ENCODE measurements at places on chromosomes 11 and 22. TPM values are rescaled to one million over a fixed set of nuclear protein-coding genes. Genes with fewer than 3 reads are reported as not detected.

DNA sequence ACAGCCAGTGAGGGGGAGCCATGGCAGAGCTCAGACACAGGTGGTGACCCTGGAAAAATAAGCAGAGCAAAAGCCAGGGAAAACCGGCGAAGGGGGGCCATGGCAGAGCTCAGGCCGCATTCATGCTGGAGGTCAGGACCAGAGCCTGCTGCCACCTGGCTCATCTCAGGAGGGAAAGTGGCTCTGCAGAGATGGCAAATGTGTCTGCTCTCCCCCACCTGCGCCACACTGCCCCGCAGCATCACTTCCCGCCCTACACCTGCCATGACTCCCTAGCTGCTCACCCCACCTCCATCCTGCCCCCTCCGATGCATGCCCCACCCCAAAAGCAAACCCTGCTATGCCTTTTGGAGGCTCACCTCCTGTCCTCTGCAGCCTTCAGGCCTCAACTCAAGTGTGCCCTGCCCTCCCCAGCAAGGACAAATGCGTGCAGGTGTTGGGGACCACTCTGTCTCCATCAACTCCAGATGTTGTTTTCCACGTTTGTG is 123.2 kb upstream of the FGF3 start:
- no peak for DNase-seq

DNA sequence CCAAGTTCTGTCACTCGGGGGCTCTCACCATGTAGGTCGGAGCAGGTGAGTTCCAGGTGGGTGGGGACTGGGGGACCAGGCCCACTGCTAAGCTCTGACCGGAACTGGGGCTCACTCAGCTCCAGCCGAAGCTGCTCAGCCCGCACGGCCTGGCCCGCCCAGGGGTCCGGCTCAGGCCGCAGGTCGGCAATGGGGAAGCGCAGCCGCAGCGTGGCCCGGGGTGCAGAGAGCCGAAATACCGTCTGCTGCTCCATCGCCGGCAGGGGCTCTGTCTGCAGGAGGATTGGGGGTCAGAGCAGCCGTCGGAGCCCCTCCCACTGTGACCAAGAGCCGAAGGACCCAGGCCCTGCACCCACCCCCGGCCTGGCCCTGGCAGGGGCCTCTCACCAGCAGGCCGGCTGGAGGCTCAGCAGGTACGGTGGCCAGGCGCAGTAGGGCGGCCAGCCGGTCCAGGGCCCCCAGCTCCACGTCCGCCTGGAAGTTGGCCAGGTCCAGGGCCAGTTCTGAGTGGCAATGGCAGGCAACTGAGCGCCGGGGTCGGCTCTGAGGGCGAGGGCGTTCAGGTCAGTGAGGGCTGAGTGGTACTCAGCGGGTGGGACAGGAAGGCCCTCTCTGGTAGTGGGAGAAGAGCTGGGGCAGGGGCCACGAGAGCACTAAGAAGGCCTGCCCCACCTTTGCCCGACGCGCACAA is 7.2 kb downstream of the ATG2A start:
- DNase-seq: no peak

Gene TRAPPC4
- 42.0 TPM for total RNA-seq

Gene SIPA1
- 41.3 TPM for total RNA-seq

Gene HTR3A
- total RNA-seq: not detected

GRCh38 chr22:27460591-27461347 is 340.8 kb downstream of the MN1 start:
- DNase-seq: no peak

GRCh38 chr22:22458896-22459588 is 49.5 kb downstream of the ZNF280B start:
- DNase-seq: no peak

DNA sequence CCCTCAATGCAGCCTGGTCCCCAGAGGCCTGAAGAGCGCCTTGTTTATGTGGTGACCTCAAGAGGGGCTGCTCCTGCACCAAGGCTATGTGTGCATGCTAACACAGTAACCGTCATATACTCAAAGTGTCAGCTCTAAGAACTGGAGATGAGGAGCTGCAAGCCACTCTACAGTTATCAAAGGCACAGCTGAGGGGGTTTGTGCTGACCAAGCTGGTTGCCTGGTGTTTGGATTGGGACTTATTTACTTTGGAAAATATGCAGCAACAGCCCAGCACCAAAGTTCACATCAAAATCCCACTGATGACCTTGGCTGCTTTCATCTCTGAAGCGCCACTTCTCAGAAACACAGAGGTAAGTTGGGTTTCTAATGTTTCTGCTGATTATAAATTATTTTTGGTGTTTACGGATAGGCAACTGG is at the start of gene SERPIND1:
Gene SERPIND1 (plus strand): TSS at position 321 of the 420 bp plus-strand sequence. CDS start 5,200 bp downstream, outside the sequence.
- no peak for DNase-seq

DNA sequence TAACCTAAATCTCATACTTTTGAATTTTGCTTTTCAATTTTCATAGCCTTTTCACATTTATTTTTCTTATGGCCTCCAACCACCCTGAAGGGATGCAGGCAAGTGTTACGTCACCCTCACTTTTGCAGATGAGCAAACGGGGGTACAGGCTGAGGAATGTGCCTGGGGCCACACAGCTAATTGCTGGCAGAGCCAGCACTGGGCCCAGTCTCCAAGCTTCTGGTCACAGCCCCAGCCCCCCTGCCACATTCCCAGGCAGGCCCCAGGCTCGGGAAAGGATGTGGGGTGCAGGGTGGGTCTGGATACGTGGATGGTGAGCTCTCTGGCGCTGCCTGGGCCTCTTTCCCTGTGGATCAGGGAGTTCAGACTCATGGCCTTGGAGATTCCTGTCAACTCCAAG is 138.6 kb downstream of the PKNOX2 start:
- DNase-seq: no peak

DNA sequence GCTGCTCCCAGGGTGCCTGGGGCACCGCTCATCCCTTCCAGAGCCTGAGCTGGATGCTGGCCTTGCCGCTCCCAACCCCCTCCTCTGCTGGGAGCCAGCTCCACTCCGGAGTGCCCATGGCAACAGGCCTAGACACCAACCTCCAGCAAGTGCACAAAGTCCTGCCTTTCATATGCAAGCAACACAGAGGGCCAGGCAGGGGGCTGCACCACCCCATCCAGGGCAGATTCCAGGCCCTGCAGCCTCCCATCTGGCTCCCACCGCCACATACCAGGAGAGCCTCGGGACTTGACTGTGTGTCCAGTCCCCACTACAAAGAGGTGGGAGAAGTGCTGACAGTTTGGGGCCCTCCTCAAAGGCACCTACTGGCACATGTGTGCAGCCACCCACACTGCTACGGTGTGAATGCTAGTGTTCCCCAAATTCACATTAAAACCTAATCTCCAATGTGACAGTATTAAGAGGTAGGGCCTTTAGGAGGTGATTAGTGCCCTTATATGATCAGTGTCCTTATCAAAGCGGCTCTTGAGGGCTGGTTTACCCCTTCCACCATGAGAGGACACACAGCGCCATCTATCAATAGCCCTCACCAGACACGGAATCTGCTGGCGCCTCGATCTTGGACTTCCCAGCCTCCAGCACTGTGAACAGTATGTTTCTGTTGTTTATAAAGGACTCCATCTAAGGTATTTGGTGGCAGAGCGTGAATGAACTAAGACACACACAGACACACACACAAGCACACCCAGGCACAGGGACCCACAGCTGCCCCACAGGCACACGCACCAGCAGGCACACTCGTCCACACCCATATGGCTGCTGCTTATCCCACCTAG is 16.2 kb downstream of the ARVCF start:
- no peak for DNase-seq

DNA sequence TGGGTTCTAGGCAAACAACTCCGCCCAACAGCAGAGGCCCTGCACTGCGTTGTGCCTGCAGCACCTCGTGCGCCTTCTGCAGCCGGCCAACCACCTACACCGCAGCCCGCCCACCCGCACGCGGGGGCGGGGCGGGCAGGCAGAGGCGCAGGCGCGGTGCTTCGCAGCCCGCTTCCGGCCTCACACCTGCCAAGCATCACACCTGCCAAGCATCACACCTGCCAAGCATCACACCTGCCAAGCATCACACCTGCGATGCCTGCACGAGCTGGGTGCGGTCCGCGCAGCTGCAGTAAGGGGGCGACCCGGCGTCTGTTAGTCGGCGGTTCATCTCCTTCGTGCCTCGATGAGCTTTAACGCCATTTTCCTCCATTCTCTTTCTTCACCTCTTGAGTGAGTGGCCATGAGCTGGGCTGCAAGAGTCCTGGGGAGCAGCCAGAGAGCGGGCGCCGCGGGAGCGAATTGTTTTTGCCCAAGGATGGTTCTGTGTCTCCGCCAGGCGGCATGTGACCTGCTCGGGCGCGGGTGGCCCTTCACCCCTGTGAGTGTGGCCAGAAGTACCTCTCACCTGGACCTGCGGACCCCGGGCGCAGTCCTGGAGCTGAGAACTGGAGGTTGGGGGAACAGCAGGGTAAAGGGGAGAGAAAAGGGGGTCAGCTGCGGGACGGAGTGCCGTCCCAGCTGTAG is at the start of gene LDHAL6A:
Gene LDHAL6A (plus strand): TSS at position 171 of the 687 bp plus-strand sequence. CDS start 825 bp downstream, outside the sequence.
- DNase-seq: no peak

Gene GTSE1
- total RNA-seq: 48.0 TPM

DNA sequence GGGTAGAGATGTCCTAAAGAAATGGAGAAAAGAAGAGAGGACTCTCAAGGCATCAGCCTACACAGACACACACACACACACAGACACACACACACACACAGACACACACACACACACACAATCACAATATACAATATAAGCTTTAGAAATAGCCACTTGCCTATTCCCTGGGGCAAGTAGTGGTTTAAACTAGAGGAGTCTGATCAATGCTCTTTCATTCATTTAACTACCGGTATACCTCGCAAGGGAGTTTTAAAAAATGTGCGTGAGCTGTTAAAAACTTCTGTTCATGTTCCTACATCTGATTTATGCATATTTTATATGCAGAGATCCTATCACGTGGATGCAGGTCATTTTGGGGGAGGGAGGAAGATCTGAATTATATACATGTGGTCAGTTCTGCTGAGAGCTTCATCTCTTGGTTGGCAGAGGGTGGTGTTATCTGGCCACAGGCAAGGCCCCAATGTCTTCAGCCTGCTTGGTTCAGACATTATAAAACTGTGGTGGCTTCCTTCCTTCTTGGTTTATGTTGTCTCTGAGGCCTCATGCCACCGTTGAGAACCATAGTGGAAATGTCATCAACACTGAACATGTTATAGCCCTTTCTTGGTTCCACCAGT is 56.6 kb downstream of the SYT13 start:
- no peak for DNase-seq

- DNase-seq: no peak
Observed at GRCh38 chr22:25892678-25893077, 150.7 kb downstream of the MYO18B start.

Gene TESMIN
- total RNA-seq: 9.7 TPM

- no peak for DNase-seq
Observed at GRCh38 chr11:115167456-115167855, 336.8 kb downstream of the CADM1 start.

DNA sequence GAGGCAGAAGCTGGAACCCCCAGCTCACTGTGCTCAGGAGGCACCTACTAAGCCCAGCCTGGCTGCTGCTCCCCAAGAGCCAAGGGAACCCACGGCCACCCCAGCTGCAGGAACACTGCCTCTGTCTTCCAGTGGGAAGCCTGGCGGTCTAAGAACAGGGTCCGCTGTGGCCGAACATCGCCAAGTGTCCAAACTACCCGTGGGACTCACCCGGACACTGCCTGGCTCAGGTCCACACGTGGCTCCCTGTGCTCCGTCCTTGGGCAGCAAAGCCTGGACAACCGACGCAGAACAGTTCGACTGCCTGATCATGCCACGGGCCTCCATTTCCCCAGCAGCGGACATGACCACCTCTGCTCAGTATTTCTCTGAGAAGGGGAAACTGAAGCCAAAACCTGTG is 747.0 kb downstream of the BRD1 start:
- no peak for DNase-seq

GRCh38 chr11:115606498-115607220 is 102.4 kb upstream of the CADM1 start:
- DNase-seq: no peak

GRCh38 chr22:46893281-46894020 is 131.0 kb downstream of the TBC1D22A start:
- no peak for DNase-seq

Measured in Calu3 (cell line).